Heart left ventricle (tissue), 16 donors: ENCODE measurements at places on chromosomes 12 and 14. TPM values are rescaled to one million over a fixed set of nuclear protein-coding genes. Genes with fewer than 3 reads are reported as not detected.
A peak's percentile ranks its signal among the peaks of the same experiment; 100 is the strongest.

- H3K4me1 ChIP-seq, result no peaks in the 10 kb centered on the region
- H3K36me3 ChIP-seq, result no peaks in the 10 kb centered on the region
- no peak overlapping the region for H3K27ac ChIP-seq
- H3K4me3 ChIP-seq, result no peak overlapping the region
- H3K27me3 ChIP-seq, result no peaks in the 10 kb centered on the region
- no peak for DNase-seq
Measured at GRCh38 chr14:35821564-35822411, 4.3 kb upstream of the BRMS1L start.

GRCh38 chr14:24954037-24954699 is 95.8 kb downstream of the STXBP6 start:
- H3K36me3 ChIP-seq, result no peaks in the 10 kb centered on the region
- no peak overlapping the region for H3K27ac ChIP-seq
- H3K4me3 ChIP-seq, result no peak overlapping the region
- peaks cover 32% of the 10 kb centered on the region for H3K4me1 ChIP-seq
- no peak for DNase-seq

Gene RASAL1
- not detected for polyA plus RNA-seq

DNA sequence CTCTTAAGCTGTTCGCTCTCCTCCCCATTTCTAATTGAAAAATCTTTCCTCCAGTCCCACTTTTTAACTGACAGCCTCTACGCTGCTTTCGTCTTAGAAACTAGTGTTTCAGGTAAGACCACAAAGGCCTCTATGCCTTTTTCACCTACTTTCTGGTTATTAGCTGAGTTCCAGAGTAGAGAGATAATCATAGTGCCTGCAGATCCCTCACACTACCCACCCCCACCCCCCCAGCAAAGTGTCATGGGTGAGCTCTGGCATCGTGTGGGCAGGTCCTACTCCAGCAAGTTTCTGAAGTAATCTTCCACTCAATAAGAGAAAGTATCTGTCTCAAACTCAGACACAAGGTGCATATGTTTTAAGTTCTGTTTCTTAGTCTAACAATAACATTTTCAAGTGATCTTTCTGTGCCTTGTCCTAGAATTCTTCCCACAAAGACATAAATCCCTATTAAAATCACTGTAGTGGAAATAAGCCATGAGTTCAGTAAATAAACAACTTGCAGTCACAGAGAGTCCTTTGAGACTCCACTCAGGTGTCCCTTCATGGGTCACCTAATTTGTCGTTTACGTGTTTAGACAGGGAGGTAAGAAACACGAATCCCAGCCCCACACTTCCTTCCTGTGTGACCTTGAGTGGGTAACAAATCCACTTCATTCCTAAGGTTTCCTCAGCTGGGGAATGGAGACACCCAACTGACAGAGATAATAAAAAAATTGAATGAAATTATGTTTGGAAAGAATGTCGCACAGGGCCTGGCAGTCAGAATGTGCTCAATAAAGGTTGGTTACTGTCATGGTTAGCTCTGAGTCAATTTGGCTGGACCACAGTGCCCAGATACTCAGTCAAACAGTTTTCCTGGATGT is 228.9 kb upstream of the CAND1 start:
- no peak overlapping the region for H3K27ac ChIP-seq
- H3K4me3 ChIP-seq, result no peak overlapping the region
- H3K4me1 ChIP-seq, result no peaks in the 10 kb centered on the region
- DNase-seq, result no peak
- no peaks in the 10 kb centered on the region for H3K36me3 ChIP-seq

GRCh38 chr12:124493809-124494750 is 73.3 kb downstream of the NCOR2 start:
- no peak for DNase-seq
- no peak overlapping the region for H3K27ac ChIP-seq
- peaks cover 86% of the 10 kb centered on the region for H3K4me1 ChIP-seq
- no peak overlapping the region for H3K4me3 ChIP-seq

GRCh38 chr14:50036637-50037036 is 79.7 kb downstream of the VCPKMT start:
- H3K4me1 ChIP-seq, result no peaks in the 10 kb centered on the region
- H3K36me3 ChIP-seq, result no peaks in the 10 kb centered on the region
- no peak overlapping the region for H3K27ac ChIP-seq
- no peaks in the 10 kb centered on the region for H3K27me3 ChIP-seq
- no peak for DNase-seq

Gene KCNJ8
- polyA plus RNA-seq, result 89.6 TPM

DNA sequence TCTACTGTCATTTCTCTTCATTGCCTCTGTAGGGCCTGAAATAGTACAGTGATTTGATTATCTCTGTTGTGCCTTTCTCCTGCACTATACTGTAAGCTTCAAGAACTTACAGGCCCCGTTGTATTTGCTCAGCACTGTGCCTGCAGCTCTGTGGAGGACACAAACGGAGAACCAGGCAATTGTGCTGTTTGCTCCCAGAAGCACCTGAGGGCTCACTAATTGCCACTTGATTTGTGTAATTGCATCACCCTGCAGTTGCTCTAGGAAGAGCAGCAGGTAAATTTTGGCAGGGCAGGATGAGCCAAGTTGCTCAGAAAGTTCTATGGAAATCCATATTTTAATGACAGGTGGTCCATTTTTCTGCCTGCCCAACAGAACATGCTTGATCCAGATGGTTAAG is 11.6 kb upstream of the KRT82 start:
- H3K4me1 ChIP-seq, result no peaks in the 10 kb centered on the region
- no peak overlapping the region for H3K4me3 ChIP-seq
- peaks cover 6% of the 10 kb centered on the region for H3K27me3 ChIP-seq
- H3K36me3 ChIP-seq, result no peaks in the 10 kb centered on the region
- no peak for DNase-seq

DNA sequence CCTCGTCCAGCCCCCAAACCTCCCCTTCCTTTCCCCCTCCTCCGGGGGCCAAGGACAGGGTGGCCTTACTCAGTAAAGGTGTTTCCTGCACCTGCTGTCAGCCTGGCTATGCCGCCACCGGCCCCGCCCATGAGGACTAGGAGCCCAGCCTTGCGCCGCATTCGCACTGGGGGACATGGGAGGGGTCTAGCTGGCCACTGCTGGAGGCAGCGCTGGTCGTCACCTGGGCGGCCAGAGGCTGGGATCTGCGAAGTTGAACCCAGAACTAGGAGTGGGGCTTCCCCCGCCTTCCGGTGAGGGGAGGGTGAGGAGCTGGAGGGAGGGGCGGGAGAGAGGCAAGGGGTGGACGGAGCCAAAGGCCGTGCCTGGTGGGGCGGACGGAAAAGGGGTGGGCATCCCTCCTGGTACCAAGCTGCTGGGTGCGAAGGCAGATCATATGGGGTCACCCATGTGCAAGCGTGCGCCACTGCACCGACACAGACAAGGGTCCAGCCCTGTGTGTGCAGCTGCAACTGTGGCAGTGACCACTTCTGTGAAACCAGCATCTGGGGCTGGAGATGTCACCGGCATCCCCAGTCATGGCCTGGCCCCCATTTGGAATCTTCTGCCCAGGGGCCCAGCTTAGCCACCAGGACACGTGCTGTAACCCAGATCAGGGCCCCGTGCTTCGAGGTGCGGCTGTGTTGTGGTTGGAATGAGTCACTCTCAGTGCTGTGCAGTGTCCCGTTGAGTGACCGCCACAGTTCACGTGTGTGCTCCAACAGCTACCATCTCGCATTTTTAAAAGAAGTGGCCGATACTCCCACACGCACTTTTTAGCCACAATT is 8.5 kb downstream of the AMN start:
- H3K27ac ChIP-seq, result no peak overlapping the region
- peaks cover 18% of the 10 kb centered on the region for H3K36me3 ChIP-seq
- DNase-seq, result peak; percentile 22
- peaks cover 18% of the 10 kb centered on the region for H3K4me1 ChIP-seq

DNA sequence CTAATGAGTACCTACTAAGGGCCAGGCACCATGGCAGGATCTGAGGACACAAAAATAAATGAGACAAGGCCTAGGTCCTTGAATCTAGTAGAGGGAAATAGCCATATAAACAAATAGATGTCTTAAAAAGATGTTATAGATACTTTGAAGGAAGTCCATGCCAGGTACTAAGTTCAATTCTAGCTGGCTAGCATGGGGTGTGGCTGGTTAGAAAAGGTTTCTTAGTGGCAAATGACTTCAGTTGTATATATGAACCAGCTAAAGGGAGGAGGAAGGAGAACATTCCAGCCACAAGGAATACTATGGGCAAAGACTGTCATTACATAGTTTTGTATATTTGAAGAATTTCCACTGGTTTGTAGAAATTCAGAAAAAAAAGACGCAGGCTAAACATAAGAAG is 133.6 kb upstream of the BMP4 start:
- no peak overlapping the region for H3K4me3 ChIP-seq
- no peaks in the 10 kb centered on the region for H3K36me3 ChIP-seq
- DNase-seq, result no peak
- no peak overlapping the region for H3K27ac ChIP-seq
- no peaks in the 10 kb centered on the region for H3K4me1 ChIP-seq

- H3K27me3 ChIP-seq, result no peaks in the 10 kb centered on the region
- peaks cover 15% of the 10 kb centered on the region for H3K36me3 ChIP-seq
- H3K4me1 ChIP-seq, result peaks cover 25% of the 10 kb centered on the region
- DNase-seq, result no peak
- H3K27ac ChIP-seq, result no peak overlapping the region
- H3K4me3 ChIP-seq, result no peak overlapping the region
Measured at GRCh38 chr12:12817616-12818015, 4.5 kb downstream of the DDX47 start.

- no peaks in the 10 kb centered on the region for H3K27me3 ChIP-seq
- H3K4me1 ChIP-seq, result peaks cover 9% of the 10 kb centered on the region
- no peak overlapping the region for H3K27ac ChIP-seq
- no peaks in the 10 kb centered on the region for H3K36me3 ChIP-seq
- no peak overlapping the region for H3K4me3 ChIP-seq
Measured at GRCh38 chr12:119327471-119327870, 7.1 kb upstream of the CCDC60 start.

DNA sequence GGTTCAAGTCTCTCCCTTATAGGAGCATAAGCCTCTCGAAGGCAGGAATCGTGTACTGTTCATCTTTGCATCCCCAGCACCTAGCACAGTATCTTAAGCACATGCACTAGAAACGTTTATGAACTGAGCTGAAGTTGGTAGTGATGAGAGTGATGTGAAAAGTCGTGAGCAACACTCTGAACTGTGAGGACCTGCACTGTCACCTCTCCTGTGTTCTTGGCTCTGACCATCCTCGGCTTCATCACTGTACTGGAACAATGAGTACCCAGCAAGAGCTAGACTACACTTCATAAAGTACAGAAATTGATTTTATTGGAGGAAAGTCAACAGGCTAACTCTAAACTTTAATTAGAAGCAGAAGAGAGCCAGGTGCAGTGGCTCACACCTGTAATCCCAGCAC is 473.6 kb downstream of the BCAT1 start:
- no peaks in the 10 kb centered on the region for H3K27me3 ChIP-seq
- no peaks in the 10 kb centered on the region for H3K36me3 ChIP-seq
- H3K4me3 ChIP-seq, result no peak overlapping the region
- no peak for DNase-seq
- no peak overlapping the region for H3K27ac ChIP-seq

- peaks cover 53% of the 10 kb centered on the region for H3K36me3 ChIP-seq
- no peak overlapping the region for H3K4me3 ChIP-seq
- no peaks in the 10 kb centered on the region for H3K4me1 ChIP-seq
- no peaks in the 10 kb centered on the region for H3K27me3 ChIP-seq
- DNase-seq, result no peak
Measured at GRCh38 chr12:109512608-109513007, 35.2 kb downstream of the UBE3B start.

DNA sequence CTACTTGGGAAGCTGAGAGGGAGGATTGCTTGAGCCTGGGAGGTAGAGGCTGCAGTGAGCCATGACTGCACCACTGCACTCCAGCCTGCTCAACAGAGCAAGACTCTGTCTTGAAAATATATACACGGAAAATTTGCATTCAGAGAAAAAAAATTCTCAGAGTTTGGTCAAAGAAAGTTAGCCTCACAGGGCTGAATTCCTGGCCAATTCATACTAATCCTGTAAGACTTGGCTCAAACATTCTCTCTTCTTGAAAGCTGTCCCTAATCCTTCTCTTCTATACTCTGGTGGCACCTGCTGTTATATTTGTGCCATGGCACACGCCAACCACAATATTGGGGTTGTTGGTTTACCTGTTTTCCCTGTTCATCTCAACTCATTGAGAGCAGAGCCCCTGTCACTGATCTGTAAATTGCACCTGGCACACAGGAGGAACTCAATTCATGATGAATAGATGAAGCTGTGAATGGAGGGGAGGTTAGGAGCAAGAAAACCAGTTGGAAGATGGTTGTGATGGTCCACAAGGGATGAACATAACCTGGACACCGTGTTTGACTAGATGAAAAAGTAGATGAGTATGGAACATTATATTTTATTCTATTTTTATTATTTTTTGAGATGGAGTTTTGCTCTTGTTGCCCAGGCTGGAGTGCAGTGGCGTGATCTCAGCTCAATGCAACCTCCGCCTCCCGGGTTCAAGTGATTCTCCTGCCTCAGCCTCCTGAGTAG is 36.8 kb upstream of the SPTSSA start:
- H3K4me1 ChIP-seq, result peaks cover 11% of the 10 kb centered on the region
- DNase-seq, result no peak
- no peaks in the 10 kb centered on the region for H3K36me3 ChIP-seq

DNA sequence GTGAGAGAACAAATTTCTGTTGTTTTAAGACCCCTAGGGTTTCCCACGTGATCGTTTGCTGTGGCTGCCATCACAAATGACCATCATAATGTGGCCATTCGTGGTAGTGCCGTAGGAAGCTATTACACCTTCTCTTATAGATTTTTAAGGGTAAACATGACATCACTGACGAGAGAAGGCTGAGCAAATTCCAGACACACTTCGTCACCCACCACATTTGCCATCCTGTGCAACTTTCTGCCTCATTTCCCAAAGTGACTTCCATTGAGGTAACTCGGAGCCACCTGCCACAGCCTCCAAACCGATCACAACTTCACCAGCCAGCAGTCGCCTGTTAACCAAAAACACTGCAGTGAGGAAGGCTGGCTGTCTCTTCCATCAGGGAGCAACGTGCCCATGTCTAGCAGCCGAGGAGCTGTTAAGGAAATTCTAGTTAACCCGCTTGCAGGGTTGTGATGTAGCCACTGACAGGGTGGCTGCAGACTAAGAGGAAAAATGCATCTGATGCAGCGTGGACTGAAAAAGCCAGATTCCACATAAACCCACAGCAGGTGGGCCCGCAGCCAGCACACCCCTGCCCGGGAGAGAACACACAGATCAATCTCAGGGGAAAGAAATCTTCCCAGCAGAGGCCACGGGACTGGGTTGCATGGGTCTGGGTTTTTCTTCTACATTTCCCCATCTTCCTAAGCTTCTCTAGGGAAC is 44.6 kb downstream of the CCDC85C start:
- no peak overlapping the region for H3K27ac ChIP-seq
- H3K27me3 ChIP-seq, result no peaks in the 10 kb centered on the region
- H3K4me1 ChIP-seq, result peaks cover 42% of the 10 kb centered on the region
- no peaks in the 10 kb centered on the region for H3K36me3 ChIP-seq

GRCh38 chr14:23727566-23728335 is 91.6 kb downstream of the DHRS2 start:
- H3K36me3 ChIP-seq, result no peaks in the 10 kb centered on the region
- no peak overlapping the region for H3K4me3 ChIP-seq
- H3K4me1 ChIP-seq, result no peaks in the 10 kb centered on the region
- DNase-seq, result no peak
- H3K27me3 ChIP-seq, result no peaks in the 10 kb centered on the region
